ENCODE measurements at places on chromosomes 16 and 17.
A peak's percentile ranks its signal among the peaks of the same experiment; 100 is the strongest.

- DNase-seq = no peak
Observed at GRCh38 chr17:49898366-49899190, 50.7 kb upstream of the TAC4 start.

- no peak for DNase-seq
Observed at GRCh38 chr17:2227025-2227699, 76.4 kb downstream of the SMG6 start.

GRCh38 chr17:63578769-63579111, 22.0 kb upstream of the TACO1 start:
- DNase-seq = no peak

DNA sequence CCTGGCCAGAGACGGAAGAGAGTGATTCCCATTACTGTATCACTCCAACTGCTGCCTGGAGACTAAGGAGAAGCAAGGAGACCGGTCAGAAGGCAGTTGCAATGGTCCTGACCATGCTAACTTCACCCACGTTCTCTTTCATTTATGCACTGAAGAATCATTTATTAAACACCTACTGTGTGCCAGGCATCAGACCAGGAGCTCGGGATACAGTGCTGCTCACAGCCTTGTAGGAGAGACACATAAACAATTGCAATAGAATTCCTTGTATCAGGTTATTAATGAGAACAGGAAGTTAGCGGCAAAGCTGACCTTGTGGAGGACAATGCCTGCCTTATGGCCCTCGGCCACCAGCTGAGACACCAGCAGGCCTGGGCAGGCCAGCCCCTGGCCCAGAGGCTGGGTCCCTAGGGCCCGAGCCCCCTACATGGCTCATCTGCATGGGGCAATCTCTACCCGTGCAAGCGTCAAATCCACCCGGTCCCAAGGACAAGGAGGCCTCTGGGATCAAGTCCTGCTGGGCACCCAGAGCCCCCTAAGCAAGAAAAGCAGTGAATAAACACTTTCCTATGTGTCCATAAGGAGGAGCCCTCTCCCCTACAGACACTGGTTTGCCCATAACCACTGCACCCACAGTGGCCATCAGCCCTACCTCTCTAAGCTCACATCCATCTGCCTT, 8.6 kb upstream of the ENPP7 start:
- DNase-seq = peak; percentile 14

GRCh38 chr16:8158051-8158450, 432.3 kb downstream of the TMEM114 start:
- no peak for DNase-seq

- DNase-seq = peak; percentile 21
Observed at GRCh38 chr16:9091867-9092281, 430 bp downstream of the HAPSTR1 start.

GRCh38 chr17:29588562-29589411, 661 bp downstream of the GIT1 start:
- no peak for DNase-seq

GRCh38 chr16:11916524-11917285, 949 bp upstream of the GSPT1 start:
- DNase-seq = no peak

GRCh38 chr17:2511138-2511461, 588 bp downstream of the METTL16 start:
- DNase-seq = no peak

GRCh38 chr16:10067406-10067805, 114.8 kb downstream of the GRIN2A start:
- DNase-seq = no peak

- DNase-seq = no peak
Observed at GRCh38 chr17:18956581-18956980, 4.6 kb downstream of the SLC5A10 start.

- DNase-seq = no peak
Observed at GRCh38 chr17:82053130-82053529, 1.4 kb downstream of the GPS1 start.

GRCh38 chr17:57037411-57037810, 47.6 kb upstream of the AKAP1 start:
- DNase-seq = no peak

DNA sequence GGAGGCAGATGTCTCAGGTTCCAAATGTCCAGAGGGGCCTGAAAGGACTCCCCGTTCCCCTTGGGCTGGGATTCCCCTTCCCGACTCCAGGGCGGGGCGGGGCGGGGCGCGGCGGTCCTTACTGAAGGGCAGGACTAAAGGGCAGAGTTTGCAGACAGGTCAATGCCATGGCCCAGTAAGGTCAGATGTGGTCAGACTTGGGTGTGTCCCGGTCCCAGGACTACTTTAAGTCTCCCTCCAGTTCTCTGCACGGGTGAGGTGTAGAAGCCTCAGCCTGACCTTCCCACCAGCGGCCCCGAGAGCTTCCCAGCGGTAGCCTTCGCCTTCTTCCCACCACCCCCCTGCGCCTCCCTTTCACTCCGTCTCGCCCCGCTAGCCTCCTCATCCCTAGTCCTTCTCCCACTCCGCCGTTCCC, 532 bp downstream of the KDM6B start:
- DNase-seq = no peak

DNA sequence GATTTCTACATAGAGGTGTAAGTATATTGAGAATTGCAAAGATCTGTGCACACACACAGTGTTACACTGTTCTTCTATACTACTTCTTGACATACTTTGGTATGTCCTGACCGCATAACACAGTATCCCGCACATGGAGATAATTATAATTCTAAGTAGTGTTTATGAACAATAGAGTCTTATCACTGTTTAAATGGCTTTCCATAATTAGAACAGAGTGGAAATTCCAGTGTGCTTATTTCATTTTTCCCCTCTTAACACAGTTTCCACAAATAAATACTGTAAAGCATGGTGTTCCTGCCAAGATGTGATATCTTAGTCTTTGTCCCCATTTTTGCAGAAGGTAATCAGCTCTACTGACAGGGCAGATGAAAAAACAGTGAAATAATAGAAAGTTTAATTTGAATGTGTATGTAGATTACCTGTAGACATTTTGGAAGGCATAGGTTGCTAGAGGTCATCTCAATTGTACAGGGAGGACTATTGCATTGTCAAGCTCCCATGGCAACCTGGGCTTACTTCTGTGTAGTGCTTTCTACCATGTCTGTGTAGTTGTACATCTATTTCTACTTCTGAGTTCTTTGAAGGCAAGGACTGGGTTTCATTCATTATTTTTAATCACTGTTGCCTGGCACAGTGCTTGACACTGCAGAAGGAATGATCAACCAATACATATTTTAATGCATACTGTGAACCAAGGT, 10.1 kb upstream of the KRT28 start:
- no peak for DNase-seq

- DNase-seq = no peak
Observed at GRCh38 chr17:59464246-59464645, 101.2 kb upstream of the DHX40 start.

GRCh38 chr16:82987767-82988166, 361.0 kb downstream of the CDH13 start:
- DNase-seq = no peak

DNA sequence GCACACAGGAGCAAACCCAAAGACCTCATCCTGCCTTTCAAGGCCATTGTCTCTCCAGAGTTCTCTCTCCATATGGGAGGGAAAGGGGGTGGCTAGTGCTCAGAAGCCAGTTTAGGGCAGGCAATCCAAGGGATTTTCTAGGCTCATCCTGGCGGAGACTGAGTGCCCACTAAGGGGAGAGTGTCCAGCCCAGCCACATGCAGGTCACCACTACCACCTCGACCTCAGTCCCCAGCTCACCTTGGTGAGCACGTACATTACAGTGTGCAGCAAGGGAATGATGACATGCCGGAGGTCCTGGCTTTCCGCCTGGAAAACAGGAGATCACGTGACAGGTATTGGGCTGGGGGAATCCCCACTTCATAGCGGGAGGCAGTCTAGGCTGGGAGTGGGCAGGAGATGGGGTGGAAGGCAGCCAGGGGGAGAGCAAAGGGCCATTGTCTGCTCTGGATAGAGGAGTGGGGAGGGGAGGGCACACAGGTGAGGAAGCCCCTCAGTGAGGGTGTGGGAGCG, 29.9 kb downstream of the PIK3R6 start:
- DNase-seq = no peak

- no peak for DNase-seq
Observed at GRCh38 chr16:49332589-49333258, 40.9 kb upstream of the C16orf78 start.

DNA sequence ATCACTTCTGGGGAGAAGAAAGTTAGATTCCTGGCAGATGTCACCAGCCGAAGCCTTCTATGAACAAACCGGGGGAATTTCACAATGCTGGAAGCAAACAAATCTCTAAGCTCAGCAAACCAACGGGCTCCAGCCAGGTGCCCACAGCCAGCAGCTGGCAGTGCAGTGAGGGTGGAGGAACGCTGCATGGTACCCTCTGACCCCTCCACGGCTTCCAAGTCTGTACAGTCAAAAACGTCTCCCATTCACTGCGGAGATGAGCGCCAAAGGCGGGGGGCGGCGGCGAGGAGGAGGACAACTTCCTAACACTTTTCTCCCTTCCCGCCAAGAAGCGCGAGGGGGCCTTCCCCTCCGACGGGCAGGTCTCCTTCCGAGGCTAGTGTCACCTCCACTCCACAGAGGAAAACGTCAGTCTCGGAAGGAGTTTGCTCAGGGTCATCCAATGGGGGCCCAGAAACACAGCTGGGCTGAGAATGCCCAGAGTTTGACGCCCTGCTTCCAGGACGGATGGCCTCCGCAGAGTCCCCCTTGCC, 924 bp downstream of the ZNF598 start:
- no peak for DNase-seq

DNA sequence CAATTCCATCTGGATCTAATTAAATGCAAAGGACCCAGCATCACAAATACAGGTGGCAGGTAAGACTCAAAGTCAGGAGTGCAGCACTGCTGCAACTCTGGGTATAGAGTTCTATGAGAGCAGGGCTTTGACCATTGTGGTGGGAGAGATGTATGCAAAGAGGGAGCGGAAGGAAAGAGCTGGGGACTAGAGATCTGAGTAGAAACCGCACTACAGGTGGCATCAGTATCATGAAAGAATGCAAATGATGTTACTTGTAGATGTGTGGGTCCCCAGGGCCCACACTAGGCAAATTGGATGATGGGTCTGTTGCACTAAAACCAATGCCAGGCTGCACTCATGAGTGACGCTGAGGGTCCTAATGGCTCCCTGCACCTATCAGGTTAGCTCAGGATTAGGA, 287.1 kb upstream of the ASIC2 start:
- no peak for DNase-seq

DNA sequence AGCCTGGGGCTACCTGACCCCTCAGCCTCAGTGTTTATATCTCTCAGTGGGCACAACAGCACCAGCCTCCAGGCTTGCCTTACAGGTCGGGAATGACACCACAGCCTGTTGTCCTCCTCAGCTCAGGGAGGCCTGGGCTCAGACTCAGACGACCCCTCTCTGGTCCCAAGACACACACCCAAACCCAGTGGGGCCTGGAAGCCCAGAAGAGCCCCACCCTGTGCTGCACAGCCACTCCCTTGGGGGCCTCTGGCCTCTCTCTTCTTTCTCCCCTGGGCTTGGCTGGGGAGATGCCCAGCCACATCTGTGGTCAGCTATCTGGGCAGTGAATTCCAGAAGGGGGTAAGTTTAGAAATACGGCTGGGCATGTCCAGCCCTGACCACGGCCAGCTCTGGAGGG, 2.4 kb downstream of the NATD1 start:
- no peak for DNase-seq

- DNase-seq = no peak
Observed at GRCh38 chr16:1014771-1015495, 33.4 kb downstream of the SOX8 start.

DNA sequence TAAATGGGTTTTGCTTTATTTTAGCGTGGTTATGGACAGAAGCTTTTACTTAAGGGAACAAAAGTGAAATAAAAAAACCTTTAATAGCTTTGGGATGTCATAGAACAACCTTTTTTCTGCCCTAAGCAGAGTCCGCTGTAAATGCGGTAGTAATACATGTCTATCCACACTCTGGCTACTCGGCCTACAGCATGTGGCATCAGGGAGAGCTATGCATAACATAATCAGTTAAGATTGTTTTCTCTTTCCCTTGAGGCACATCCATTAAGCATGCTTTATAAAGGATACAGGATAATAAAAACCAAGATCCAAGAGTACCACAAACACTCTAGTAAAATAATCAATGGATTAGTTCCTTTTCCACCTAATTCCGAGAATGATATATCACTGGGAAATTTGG, 10.3 kb downstream of the RPGRIP1L start:
- DNase-seq = no peak

DNA sequence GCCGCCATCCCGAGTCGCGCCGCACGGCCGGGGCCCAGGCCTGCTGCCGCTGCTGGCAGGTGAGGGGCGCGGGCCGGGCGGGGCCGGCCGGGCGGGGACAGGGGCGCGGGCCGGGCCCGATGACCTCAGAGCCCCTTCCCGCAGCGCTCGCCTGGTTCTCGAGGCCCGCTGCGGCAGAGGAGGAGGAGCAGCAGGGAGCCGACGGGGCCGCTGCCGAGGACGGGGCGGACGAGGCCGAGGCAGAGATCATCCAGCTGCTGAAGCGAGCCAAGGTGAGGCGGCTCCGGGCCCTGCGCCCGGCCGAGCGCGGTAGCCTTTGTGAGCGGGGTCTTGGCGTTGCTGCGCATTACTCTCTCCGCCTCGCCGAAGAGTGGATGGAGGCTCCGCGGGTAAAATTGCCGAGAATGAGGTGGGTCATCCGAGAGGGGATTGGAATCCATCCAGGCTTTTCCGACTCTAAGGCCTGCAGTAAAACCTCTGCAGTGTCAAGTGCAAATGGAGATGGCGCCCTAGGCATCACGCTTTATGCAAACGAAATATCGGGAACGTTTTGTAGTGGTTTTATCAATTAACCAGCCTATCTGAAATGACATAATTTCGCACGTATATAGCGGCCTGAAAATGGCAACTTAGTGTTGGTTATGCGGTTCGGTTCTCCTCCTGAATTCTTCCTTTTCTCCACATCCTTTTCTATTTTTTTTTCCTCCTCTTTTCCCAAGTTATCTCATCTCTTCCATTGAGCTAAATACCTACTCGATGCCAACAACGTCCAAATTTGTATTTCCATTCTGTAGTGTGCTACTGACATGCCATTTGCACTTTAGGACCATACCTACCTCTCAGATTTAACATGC, 577 bp downstream of the TTC19 start:
- DNase-seq = peak; percentile 20

DNA sequence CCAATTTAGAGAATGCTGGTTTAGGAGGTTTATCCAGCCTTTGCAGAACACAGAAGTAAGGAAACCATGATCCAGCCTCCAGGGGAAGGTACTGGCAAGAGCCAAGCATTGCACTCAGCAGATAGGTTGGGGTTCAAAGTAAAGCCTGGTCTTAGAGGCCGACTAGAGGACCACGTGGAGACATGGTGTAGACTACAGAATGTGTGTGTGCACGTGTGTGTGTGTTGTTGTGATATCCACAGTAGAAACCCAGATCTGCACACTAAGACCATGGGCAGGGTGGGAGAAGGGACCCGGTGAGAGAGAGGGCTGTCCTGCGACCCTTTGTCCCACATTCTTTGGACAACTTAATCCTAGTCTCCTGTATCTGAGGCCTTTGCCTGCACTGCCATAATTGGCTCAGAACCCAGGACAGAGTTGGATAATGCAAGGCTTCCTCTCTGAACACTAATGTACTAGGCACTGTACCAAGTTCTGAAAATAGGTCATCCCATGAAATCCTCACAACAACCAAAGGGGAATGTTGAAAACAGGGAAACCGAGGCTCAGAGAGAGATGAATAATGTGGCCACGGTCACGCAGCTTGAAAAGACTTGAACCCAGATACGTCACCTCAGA, 325.1 kb upstream of the HSBP1 start:
- no peak for DNase-seq

- no peak for DNase-seq
Observed at GRCh38 chr16:51152691-51153576, 1.9 kb upstream of the SALL1 start.

- no peak for DNase-seq
Observed at GRCh38 chr17:45791935-45792334, 7.8 kb downstream of the CRHR1 start.

GRCh38 chr17:82568997-82569393, 49.5 kb downstream of the FOXK2 start:
- DNase-seq = no peak

All from brain microvascular endothelial cell (primary cell).